ENCODE measurements at places on chromosomes 1 and 21.

- DNase-seq = no peak
Measured at GRCh38 chr1:119006406-119007279, 18.5 kb upstream of the TBX15 start.

DNA sequence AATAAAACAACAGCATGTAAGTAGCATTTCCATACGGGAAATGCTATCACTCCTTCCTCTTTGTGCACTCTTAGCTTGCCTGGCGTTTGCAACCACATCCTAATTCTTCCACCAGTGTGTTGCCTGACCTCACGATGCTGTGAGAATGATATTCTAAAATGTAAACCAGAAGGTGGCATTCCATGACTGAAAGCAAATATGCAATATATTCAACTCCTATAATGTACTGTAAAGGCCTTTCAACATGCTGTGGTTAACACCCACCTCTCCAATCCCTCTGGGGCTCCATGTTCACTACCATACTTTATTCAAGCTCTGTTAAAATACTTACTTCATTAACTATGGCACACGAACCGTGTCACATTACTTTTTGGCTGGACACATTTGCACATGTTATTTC is 420.6 kb upstream of the DEPDC1 start:
- DNase-seq = no peak

DNA sequence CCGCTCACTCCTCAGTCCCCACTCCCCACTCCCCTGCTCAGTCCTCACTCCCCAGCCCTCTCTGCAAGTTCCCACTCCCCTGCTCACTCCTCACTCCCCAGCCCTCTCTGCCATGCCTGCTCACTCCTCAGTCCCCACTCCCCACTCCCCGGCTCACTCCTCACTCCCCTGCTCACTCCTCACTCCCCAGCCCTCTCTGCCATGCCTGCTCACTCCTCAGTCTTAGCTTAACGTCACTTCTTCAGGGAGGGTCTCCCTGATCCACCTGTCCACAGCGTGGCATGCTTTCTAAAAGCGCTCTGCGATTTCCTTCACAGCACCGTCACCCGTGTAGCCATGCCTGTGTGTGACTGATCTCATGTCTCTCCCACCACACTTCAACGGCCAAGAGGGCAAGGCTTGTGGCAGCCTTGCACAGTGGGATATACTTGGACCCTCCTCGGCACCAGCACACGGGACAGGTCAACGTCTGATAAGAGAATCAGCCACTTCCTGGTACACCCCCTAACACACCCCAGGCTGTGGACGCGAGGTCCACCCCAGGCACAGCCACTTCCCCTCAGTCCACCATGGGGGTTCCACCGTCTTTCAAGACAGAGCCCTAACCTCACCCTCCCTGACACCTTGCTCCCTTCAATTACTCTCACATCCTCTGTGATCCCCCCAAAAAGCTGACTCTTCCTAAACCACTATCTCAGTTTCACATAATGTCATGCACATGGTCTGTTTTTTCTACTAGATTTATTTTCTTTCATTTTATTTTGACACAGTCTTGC is 14.0 kb downstream of the PRDM15 start:
- DNase-seq = no peak

GRCh38 chr1:83705091-83705490 is 293.8 kb downstream of the TTLL7 start:
- DNase-seq = peak; percentile 41

GRCh38 chr1:23537296-23537973 is 6.4 kb upstream of the E2F2 start:
- DNase-seq = peak; percentile 69

GRCh38 chr21:35603494-35603893 is 456.8 kb downstream of the SETD4 start:
- DNase-seq = no peak

DNA sequence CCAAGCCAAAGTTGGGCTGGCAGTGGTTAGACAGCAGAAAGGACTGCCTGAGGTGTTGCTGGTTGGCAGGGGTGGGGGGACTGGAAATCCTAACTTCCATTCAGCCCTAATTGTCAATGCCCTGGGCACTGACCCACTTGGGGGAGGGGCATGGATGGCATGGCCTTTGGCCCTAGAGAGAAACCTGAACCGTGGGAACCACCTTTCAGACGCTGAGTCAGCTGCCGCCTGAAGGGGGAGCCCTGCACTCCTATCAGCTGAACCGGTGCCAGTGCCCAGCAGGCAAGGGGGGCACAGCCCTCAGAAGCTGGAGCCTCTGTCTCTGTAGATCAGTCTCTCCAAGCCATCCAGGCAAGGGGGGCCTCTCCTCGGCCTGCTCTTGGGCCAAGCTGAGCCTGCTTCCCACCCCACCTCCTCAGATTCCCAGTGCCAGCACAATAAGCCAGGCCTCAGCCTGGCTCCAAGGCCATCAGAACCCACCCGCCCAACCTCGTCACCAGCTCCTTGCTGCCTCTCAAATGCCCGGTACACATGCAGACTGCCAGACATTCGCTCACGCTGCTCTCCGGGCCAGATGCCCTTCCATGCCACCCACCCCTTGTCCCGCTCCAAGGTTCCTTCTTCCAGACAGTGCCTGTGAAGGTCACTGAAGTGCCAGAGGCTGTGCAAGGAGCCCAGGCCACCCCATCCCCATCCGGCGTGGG is 11.6 kb downstream of the TINAGL1 start:
- DNase-seq = peak; percentile 60

DNA sequence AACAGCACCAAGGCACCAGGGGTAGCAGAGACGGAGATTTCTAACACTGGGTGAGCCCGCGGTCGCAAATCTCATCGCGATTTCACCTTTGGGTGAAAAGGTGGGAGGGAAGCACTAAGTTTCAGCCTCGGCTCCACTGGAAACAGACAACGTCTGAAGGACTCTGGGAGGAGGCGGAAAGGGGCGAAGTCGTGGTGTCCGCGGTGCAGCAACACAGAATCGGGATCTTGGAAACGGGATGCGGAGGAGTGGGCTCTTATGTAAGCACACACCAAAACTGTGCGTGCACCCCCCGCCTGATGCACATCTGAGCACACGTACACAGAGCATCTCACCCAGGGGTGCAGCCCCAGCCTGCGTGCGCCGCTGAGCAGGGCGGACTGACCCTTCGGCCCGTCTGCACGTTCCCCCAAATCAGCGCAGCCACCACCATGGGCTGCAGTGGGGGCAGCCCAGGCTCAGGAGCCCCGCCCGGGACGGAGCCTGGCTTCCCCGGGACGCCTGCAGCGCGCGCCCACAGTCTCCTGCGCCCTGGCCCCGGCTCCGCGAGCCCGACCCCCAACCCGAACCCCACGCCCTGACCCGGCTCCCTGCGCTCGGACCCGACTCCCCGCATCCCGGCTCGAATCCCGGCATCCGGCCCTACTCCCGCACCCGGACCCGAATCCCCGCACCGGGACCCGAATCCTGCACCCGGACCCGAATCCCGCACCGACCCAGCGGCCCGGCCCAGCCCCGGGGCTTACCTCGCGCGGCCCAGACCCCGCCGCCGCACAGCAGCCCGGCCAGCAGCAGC is 670 bp downstream of the CLSTN1 start:
- no peak for DNase-seq

GRCh38 chr1:170481000-170481399 is 51.0 kb upstream of the GORAB start:
- DNase-seq = no peak

DNA sequence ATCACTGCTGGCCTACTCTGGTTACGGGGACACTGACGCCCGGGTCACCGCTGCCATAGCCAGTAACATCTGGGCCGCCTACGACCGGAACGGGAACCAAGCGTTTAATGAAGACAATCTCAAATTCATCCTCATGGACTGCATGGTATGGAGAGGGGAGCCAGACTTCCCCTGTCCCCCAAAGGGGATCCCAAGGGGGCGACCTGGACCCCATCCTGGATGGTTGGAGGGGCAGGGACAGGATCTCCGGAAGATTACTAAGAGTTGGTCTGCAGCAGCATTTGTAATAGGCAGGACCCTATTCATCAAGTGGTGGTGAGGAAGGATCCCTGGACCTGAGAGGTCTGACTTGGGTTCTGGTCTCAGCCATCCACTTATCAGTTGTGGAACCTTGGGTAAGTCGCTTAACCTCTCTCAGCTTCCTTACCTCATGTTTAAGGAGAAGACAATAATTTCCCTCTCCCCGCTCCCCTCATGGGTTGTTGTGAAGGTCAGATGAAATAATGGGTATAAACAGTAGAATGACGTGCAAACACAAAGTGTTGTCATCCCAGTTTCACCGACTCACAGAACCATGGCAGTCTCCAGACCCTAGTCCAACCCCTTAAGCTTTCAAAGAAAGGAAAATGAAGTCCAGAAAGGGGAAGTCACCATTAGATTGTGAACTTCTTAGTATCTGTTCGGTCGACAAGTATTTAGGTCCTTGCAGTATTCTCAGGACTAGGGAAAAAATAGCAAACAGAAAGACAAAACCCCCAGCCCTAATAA is 883 bp downstream of the LAMTOR2 start:
- no peak for DNase-seq

- no peak for DNase-seq
Measured at GRCh38 chr1:108664481-108664880, 3.6 kb upstream of the HENMT1 start.

DNA sequence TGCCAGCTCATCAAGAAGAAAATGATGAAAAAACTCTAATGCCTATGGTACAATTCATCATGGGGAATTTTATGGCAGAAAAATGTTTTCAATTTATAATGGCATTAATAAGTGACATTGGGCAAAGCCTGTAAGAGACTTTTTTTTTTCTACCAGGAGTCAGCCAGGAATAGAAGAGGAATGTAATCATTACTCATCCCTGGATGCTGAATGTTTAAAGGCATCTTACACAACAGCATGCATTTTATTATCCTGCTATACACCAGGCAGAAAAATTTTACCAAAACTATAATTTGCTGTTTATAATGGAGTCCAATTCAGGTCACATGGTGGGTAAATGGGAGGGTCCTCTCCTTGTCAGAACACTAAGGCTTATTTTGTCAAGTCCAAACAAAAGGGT is 189.9 kb upstream of the BEND5 start:
- peak; percentile 8 for DNase-seq

- DNase-seq = no peak
Measured at GRCh38 chr1:218783916-218784315, 389.8 kb upstream of the LYPLAL1 start.

DNA sequence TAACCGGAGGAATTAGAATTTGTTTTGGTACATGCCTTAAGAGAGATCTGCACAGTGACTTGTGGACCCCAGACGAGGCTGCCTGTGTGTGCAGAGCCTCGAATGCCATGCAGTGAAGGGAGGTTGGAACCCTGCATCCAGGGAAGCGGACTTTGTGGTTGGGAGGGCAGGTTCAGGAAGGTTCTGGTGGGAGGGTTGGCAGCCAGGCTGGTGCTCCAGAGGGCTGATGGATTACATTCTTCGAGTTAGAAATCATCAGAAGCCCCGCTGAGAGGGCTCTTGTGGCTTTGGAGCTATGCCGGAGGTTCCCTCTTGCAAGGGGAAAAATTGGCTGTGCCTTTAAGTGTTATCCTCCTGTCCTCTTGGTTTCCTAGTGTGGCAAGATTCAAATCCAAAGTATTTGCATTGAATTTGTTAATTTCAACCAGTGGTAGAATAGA is 21.1 kb downstream of the ROR1 start:
- DNase-seq = no peak

DNA sequence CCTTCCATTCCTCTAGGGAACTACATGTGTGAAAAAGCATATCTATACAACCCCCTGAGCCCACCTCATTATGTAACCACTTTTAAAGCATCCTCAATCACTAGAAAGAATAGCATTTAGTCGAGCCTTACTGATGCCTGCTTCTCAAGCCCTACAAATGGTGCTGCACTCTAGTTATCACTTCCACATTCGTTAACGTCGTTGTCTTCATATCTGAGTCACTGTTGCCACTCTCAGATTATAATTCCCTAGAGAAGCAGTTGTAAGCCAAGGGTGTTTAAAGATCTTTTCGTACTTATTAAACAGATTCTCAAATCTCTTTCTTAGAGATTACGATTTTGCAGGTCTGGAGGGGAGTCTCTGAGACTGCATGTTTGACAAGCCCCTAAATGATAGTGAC is 16.5 kb downstream of the ATP1B1 start:
- no peak for DNase-seq

DNA sequence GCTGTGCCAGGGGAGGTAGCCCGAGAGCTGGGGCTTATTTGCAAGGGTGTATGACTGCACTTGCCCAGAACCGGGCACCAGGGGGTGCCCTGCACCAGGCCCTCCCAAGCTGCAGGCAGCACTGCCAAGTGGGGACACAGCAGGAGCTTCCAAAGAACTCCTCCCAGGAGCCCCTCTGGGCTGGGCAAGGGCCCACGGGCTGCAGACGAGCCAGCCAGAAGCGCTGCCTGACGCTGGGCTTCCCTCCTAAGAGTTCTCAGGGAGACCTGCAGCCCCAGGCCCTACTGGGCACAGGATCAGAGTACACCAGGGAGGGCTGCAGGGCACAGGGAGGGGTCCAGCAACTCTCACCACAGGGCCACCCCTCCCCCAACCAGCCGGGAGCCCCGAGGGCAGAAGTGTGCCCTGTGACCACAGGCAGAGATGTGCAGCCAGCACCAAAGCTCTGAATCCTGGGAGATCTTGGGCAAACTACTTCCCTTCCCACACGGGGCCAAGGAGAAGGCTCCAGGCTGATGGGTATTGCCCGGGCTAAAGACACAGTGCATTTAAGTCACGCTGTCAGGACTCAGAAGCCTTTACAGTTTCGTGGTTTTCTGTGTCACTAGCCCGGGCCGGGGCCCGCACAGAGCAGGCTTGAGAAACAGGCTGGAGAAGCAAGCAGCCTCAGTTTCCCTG is 63.4 kb downstream of the KCNAB2 start:
- peak; percentile 62 for DNase-seq
